ENCODE measurements at places on chromosomes 4 and X.
A peak's percentile ranks its signal among the peaks of the same experiment; 100 is the strongest.

- DNase-seq, result no peak
Observed at GRCh38 chrX:131394384-131394783, 105.3 kb upstream of the IGSF1 start.

- DNase-seq, result no peak
Observed at GRCh38 chr4:3437582-3437936, 4.2 kb upstream of the HGFAC start.

- no peak for DNase-seq
Observed at GRCh38 chr4:129230846-129231245, 134.9 kb downstream of the C4orf33 start.

DNA sequence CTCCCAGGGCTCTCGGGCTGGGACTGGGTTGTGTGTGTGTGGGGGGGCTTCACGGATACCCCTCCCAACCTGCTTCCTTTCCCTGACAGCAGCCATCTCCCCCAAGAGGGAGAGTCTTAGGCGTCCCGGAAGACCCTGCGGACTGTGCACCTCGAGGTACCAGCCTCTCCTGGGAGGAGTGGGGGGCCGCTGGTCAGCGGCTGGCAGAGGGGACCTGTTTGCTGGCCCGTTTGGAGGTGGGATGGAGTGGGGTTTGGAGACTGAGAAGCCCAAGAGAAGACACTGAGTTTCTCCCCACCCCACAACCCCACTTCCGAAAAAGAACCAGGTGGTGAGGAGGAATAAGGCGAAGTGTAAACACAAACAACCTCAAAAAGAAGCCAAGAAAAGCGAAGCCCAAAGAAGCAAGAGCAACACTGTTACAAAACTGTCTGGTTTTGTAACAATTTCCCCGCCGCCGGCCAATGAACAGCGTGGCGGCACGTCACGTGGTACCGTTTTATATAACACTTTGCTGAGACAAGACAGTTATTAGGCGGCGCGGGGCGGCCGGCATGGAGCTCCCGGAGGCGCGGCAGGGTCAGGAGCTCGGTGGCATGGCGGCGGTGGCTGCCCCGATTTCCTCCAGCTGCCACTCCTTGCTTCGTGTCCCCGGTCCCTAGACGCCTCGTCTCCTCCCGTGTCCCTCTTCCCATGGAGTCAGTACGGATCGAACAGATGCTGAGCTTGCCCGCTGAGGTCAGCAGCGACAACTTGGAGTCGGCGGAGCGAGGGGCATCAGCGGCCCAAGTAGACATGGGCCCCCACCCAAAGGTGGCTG lies at the start of gene LONRF3:
LONRF3 (plus strand) TSS at position 531 of the 820 bp plus-strand sequence; CDS start at position 694, 163 bp downstream.
- no peak for DNase-seq

- no peak for DNase-seq
Observed at GRCh38 chr4:48812866-48813265, 18.0 kb upstream of the OCIAD1 start.

- no peak for DNase-seq
Observed at GRCh38 chr4:48022192-48022799, 5.7 kb downstream of the NIPAL1 start.

DNA sequence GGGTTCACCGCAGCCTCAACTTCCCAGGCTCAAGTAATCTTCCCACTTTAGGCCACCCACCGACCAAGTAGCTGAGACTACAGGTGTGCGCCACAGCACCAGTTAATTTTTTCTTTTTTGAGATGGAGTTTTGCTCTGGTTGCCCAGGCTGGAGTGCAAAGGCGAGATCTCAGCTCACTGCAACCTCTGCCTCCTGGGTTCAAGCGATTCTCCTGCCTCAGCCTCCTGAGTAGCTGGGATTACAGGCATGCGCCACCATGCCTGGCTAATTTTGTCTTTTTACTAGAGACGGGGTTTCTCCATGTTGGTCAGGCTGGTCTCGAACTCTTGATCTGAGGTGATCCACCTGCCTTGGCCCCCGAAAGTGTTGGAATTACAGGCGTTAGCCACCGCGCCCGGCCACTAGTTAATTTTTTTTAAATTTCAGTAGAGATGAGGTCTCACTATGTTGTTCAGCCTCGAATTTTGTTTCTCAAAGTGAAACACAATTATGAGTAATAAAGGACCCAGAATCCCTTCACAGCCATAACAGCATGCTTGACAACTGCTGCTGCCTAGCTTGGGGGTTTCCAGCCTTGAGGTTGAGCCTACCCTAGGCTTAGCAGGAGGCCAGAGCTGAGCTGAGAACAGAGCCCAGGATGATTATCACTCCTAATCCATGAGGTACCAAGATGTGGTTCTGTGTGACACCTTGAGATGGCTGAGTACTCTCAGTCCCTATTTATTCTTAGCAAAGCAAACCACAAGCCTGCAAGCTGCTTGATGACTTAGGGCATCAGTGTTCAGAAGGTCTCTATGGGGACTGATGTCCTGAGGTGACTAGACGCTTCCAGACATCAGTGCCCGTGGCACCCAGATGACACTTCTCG lies 41.6 kb upstream of the NKRF start:
- DNase-seq, result no peak

- no peak for DNase-seq
Observed at GRCh38 chr4:177380730-177381287, 61.4 kb downstream of the AGA start.

GRCh38 chr4:26839016-26839415 lies 21.6 kb upstream of the STIM2 start:
- DNase-seq, result no peak

DNA sequence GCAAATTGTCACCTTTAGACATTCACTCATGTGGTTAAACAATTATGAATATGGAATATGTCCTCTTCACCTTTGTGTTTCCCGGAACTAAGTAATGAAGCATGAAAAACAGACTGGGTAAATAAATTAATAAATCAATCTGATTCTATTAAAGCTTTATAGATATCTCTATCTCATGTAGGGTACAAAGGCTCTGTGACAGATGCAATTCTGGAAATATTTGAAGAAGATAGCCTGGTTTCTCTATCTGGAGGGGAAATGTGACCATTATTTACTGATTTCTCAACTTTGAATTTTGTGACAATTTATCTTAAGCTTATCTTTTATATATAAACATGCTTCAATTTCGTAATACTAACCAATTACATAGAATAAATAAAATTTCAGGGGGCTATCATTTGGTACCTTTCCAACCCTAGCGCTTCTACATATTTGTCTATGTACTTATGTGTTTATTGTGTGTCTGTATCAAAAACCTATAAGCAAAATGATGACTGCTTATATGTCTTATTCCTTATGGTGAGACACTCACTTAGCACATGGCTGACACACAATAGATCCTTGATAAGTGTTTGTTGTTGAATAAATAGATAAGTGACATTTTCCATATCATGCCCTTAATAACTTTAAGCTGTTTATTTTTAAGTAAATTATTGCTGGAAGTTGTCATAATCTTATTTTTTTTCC lies 9.9 kb downstream of the CTSO start:
- DNase-seq, result no peak

- no peak for DNase-seq
Observed at GRCh38 chr4:169275180-169275579, 4.4 kb upstream of the SH3RF1 start.

DNA sequence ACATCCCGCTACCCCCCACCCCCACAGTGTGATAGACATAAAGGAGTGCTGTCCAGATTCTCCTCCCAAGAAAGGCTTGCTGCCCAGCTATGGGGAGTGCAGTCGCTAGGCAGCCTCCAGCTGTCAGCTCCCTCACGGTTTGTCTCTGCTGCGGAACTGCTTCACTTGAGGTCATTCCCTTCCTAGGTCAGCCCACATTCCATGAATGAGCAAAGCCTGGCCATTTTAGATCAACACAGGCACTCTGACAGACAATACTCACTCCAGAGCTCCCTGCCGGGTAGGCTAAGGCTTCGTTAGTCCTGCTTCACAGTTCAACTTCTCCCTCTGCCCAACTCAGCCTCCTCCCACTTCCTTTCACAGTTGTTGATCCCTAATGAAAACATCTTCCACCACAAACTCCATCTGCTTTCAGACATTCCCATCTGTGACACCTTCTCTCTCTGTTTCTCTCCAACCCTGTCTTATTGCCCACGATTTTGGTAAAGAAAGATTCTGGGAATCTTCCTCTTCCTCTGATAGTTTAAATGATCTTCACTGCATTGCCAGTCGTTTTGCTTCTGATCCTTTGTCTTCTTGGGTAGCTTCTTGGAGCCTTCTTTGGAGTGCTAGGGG lies 318.9 kb upstream of the F9 start:
- DNase-seq, result no peak

- peak; percentile 22 for DNase-seq
Observed at GRCh38 chr4:42150653-42151567, 1.5 kb downstream of the BEND4 start.

DNA sequence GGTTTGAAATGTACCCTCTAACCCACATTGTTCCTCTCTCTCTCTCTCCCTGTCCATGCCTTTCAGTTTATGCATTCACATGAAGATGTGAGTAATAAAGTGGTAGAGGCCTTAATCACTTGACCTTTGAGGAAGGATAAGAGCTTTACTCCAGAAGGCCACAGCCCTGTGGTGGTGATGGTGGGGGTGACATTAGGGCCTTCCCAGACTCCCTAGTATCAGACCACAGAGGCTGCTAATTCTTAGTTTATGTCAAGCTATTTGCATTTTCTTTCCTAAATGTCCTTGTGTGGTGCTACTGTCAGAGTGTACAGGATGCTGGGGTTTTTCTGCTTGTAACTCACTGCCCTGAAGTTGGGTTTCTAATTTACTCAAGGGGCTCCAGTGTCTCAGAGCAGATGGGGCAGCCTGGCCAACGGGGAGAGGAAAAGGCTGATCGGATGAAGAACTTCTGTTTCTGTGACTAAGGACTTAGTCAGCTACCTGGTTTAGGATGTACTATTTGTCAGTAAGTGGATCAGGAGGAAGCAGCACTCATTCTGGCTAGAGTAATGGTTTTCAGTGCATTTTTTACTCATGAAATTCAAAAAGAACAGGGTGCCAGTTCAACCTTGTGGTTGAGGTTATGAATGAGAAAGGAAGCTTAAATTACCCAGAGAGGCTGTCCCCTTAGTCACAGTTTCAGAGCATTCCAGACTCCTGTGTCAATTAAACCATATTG lies 509.6 kb upstream of the DIPK2B start:
- DNase-seq, result no peak

DNA sequence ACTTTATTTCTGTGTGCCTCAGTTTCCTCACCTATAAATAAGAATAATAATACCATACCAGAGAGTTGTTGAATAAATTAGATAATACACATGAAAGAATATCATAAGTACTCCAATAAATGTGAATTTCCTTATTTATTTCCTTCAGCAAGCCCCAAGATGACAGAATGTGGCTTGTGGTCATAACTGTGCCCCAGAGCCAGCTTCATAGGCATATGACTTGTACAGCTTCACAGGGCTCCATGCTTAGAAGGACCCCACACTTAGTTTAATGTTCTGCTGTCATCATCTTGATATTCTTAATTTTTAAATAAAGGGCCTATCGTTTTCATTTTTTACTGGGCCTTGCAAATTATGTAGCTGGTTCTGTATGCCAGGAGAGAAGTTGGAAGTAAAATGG lies 25.3 kb downstream of the VSIG4 start:
- DNase-seq, result no peak

GRCh38 chrX:53312946-53313727 lies 31.8 kb upstream of the IQSEC2 start:
- peak; percentile 63 for DNase-seq

DNA sequence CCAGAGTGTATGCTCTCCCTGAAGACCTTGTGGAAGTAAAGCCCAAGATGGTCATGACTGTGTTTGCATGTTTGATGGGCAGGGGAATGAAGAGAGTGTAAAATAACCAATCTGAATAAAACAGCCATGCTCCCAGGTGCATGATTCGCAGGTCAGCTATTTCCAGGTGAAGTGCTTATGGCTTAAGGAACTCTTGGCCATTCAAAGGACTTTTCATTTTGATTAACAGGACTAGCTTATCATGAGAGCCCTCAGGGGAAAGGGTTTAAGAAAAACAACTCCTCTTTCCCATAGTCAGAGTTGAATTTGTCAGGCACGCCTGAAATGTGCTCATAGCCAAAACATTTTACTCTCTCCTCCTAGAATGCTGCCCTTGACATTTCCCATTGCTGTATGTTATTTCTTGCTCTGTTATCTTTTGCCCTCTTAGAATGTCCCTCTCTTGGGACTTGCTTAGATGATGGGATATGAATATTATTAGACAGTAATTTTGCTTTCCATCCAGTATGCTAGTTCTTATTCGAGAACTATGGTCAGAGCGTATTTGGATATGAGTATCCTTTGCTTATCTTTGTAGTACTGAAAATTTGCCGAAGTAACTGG lies 88.6 kb downstream of the PLS3 start:
- DNase-seq, result no peak

- DNase-seq, result no peak
Observed at GRCh38 chr4:40788331-40788730, 38.6 kb downstream of the NSUN7 start.

GRCh38 chrX:22589845-22590244 lies 317.1 kb downstream of the CBLL2 start:
- DNase-seq, result no peak

GRCh38 chr4:81675791-81676393 lies 204.2 kb upstream of the RASGEF1B start:
- no peak for DNase-seq

GRCh38 chr4:35986537-35986936 lies 257.8 kb downstream of the ARAP2 start:
- no peak for DNase-seq

DNA sequence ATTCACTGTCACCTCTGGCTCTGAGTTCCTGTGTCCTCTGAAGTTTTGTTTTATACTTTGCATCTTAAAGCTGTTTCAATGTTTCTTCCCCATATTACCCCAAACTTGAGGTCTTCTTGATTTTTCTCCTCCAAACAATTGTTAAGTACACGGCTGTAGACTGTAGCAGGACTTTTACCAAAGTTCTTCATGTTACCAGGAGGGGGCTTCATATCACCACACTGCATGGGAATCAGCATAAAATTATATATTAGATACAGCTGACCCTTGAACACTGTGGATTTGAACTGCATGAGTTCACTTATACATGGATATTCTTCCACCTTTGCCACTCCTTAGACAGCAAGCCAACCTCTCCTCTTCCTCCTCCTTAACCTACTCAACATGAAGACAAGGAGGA lies 56.6 kb downstream of the SPATA18 start:
- peak; percentile 21 for DNase-seq

DNA sequence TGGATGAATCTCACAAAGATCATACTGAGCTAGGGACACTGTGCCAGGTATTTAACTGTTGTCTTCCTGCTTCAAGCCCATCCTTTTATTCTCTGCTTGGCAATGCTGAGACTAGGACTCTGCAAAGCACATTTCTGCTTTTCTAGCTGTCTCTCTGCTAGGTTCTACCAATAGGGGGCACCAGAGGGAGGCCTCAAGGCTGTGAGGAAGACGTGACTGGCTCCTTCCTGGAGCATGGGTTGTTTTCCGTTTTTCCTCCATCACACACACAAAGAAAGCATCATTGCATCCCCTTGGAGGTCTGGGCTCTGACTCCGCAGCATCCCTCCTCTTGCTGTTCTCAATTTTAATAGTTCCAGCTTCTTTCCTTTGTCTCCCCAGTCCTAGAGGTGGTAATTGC lies 10.9 kb upstream of the DCTD start:
- no peak for DNase-seq

Measured in NCI-H526 (cell line).